SW 1271 (cell line): ENCODE measurements at places on chromosomes 3 and 15.

DNA sequence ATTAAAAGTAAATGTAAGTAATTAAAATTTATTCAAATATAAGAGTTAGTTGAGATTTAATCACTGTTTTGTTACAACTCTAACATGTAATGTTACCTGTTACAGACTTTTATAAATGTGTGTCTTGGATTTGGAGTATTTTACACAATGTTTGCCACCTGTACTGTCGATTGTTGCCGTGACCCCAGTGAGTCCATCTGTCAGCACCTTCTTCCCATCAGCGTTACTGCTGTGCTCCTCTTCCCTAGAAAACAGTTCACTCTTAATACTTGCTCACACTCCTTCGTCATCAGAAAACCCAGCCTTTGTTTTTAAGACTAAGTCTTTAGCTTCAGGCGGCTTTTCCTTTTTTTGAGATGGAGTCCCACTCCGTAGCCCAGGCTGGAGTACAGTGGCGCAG, 40.5 kb upstream of the FBXL22 start:
- no peak for DNase-seq

- DNase-seq, result no peak
Observed at GRCh38 chr15:64903326-64903950, 8.3 kb upstream of the ANKDD1A start.

DNA sequence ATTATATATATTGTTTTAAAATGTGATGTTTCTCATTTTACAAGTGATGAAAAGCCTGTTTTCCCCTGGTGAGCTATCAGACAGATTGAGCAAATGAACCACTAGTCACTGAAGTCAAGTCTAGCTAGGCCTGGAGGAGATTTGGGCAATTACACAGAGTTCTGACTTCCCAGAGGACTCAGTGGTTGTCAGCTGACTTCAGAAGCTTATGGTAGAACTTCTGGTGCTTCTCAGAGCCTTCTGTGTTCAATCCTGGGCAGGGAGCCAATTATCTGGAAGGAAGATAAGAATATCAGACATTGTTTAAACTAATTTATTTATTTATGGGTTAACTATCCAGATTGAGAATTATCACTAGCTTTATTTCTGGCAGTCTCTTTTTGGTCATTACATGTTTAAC, 37.7 kb upstream of the NAALADL2 start:
- no peak for DNase-seq

GRCh38 chr3:186093271-186093900, 15.5 kb downstream of the ETV5 start:
- no peak for DNase-seq

- DNase-seq, result no peak
Observed at GRCh38 chr3:116037954-116038911, 407.1 kb downstream of the LSAMP start.

- DNase-seq, result peak; percentile 48
Observed at GRCh38 chr15:33086500-33087121, 107.9 kb downstream of the FMN1 start.

DNA sequence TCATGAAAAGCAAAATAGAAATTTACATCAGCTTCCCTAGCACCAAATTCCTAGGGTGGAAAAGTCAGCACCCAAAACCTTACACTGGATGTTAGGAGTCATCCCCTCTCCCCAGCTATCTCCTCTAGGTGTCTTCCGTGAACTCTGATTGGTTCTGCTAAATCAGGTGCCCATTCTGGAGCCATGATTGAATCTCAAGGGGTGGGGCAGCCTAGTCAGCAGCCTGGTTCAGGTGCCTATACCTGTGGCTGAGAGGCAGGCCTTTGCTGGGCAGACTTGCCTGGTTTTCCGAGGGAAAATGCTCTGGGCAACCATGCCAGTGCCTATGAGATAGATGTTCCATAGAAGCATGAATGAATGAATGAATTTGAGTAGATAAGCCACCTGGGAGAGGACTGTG, 336.7 kb downstream of the LRTM1 start:
- no peak for DNase-seq

DNA sequence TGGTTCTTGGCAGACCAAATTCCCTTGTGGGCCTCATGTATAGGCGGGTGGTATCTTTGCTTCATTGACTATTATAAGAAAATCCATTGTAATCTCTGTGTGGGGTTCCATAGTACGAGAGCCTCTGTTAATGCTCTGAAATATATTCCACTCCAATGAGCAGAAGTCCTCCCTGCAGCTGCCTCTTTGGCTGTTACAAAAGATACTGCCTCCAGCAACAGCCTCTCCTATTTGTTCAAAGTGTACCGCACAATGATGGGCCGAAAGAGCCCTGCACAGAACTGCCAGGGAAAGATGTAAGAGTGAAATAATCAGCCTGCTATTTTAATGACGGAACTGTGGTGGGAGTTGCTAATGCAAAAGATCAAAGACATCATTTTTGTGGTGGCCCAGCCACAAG, 48.9 kb downstream of the GRK7 start:
- no peak for DNase-seq

DNA sequence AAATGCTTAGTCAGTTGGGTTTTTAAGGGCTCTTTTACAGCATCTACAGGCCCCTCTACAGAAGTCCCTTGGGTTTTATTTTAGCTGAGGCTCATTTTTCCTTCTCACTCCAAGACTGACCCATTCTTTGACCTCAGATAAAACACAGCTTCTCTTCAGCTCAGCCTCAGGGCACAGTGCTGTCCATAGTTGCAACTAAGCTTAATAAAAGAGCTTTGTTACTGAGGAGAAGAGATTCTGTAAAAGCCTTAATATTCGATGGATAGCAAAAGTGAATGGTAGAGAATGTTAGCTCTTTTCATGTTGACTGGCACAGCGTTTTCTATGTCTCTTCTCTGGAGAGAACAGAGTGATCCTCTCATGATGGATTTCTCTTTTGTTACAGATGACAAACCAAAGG, 277.9 kb downstream of the BBX start:
- DNase-seq, result no peak

DNA sequence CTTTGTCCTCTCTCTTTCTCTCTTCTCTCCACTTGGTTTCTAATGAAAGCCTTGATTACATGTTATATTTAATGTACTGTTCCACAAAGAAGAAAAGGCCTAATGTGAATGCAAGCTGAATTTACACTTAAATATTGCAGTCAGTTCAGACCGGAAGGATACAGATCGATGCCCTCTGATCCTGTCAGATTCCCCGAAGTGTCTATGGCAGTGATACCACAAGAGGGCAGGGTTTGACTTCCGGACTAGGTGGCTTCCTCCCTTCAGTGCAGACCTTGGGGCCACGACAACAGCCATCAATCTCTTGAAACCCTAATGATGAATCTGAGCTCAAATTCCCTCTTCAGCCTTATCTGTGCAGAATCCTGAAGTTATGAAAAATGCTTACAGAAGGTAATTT, 29.5 kb downstream of the AGTR1 start:
- DNase-seq, result peak; percentile 18

- no peak for DNase-seq
Observed at GRCh38 chr15:60093273-60094067, 89.4 kb downstream of the FOXB1 start.

DNA sequence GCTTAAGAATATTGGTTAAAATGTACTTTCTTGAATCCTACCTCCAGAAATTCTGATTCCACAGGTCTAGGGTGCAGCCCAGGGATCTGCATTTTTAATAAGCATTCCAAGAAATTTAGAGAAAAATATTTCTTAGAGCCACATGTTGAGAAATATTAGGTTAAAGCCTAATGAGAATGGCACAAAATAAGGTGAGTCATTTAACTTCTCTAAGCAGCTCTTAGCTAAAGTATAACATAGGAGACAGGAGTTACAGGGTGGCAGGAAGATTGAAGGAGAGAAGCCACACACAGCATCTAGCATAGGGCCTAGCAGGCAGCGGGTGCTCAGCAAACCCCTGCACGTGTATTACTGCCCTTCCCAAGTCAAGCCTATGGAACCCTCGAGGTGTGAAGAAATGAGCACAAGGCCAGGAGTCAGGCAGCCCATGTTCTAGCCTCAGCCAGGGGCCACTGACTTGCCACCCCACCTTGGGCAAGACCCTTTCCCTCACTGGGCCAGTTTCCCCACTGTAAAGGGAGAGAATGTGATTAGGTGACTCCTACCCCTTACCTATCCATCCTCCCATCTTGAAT, 197.1 kb upstream of the TLE3 start:
- DNase-seq, result no peak

DNA sequence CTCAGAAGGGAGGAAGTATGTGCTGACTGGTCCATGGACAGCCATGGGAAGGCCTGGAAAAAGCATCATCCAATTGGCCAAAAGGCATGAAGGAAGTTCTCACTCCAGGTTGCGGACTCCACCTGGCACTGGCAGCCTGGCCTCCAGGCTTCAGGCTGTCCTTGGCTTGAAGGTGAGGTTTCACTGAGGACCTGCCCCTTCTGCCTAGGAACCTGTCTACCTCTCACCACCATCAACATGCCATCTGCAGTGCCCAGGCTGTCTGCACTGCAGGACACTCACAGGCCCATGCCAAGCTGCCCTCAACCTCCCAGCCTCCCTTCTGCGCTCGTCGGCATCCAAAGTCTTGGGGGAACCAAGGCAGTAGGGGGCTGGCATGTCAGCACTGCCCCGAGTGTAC, 51.1 kb downstream of the CEP70 start:
- no peak for DNase-seq

GRCh38 chr15:27418726-27419125, 447.7 kb downstream of the GABRG3 start:
- no peak for DNase-seq

GRCh38 chr15:63887630-63888029, 53.9 kb upstream of the HERC1 start:
- no peak for DNase-seq

GRCh38 chr15:48072941-48073340, 47.8 kb upstream of the SLC24A5 start:
- no peak for DNase-seq

DNA sequence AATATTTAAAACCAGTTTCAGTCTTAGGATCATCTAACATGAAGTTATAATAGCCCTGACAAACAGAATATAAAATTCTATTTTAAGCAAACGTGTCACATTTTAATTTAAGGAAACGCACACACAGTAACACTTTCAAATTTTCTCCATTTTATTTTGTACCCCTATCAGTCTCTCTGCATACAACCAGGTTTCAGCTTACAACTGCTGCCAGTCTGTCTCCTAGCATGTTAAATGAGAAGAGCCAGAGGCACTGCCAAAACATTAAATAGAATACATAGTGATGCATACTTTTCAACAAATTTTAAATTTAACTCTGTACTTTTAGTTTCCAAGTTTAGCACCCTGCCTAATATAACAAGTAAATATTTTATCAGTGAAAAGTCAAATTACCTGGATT, 60.8 kb downstream of the UACA start:
- DNase-seq, result no peak

DNA sequence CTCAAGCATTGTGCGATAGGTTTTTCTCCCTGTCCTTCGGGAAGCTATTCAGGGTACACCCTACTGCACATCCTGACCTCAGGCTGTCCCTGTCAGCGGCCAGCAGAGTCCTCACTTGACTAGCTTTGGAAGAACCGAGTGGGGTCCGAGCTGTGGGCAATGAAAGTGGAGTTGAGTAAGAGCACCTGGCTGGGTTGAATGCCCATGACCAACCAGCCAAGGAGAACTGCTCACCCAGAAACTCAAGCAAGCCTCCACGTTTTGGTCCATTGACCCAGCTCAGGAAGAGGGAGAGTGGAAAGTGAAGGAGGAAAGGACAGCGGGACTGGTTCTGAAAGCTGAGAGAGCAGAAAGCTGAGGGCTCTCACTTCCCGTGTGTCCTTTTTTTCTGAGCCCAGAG, 36.0 kb upstream of the HDGFL3 start:
- no peak for DNase-seq

DNA sequence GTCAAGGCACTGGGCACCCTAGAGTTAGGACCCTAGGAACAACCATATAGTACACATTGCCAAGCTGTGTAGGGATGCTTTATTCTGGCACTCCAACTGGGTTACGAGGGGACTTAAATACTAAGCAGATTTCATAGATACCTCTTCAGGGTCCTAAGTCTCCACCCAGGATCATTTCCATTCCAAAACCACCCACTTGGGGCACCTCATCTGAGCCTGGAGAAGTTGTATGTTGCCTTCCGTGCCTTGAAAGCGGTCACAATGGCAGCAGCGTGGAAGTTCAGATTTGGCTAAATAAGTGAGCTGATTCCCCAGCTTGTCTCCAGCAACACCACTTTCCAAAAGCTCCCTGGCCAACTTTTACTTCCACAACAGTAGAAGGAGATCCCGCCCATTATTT, 4.6 kb downstream of the TMEM202 start:
- DNase-seq, result no peak

- DNase-seq, result no peak
Observed at GRCh38 chr3:184639351-184639750, 72.5 kb downstream of the MAGEF1 start.

GRCh38 chr3:34140616-34141015, 342.2 kb downstream of the PDCD6IP start:
- DNase-seq, result no peak

GRCh38 chr3:137259701-137260100, 301.9 kb downstream of the IL20RB start:
- no peak for DNase-seq

GRCh38 chr3:143526011-143526545, 322.2 kb downstream of the SLC9A9 start:
- DNase-seq, result no peak

GRCh38 chr3:101228441-101228840, 91.9 kb downstream of the IMPG2 start:
- no peak for DNase-seq

GRCh38 chr15:25728816-25729215, 134.3 kb downstream of the ATP10A start:
- DNase-seq, result no peak

- DNase-seq, result no peak
Observed at GRCh38 chr3:129672412-129672811, 65.9 kb upstream of the PLXND1 start.

DNA sequence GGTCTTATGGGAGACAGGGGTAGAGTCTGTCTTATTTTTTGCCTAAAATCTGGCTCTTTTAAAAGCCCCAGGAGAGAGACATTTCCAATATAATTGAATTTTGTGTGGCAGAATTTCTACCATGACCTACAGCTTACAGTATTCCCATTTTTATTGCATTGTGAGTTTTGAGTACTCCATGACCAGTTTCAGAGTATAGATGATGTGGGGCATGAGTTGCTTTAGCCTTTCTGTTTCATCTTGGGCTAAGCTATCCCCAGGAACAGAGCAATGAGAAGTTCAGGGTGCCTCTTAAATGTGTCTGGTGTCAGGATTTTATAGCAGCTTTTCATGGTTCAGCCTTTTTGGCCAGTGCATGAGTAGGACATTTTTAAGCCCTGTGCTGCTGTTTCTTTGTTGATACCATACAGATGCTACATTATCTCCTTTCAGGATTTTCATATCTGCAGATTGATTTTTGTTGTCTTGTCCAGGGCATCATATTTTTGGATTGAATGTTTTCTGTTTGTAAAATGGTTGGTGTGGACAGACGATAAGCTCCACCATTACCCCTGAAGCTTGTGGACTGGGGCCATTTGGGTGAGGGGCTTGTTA, 3.5 kb downstream of the ABHD2 start:
- no peak for DNase-seq

GRCh38 chr3:13053893-13054292, 19.3 kb downstream of the IQSEC1 start:
- no peak for DNase-seq

- DNase-seq, result no peak
Observed at GRCh38 chr15:47548231-47548630, 169.1 kb upstream of the SEMA6D start.

GRCh38 chr3:102255736-102256135, 179.1 kb upstream of the ZPLD1 start:
- DNase-seq, result no peak
